Bronchial epithelial cell (primary cell): ENCODE measurements at places on chromosomes 5 and 9. TPM values are rescaled to one million over a fixed set of nuclear protein-coding genes. Genes with fewer than 3 reads are reported as not detected.

SH3GL2 gene
- under 0.01 TPM in 1 of 2 replicates, not detected in the other for total RNA-seq

- DNase-seq, result peak; percentile 55
Measured at GRCh38 chr5:171342362-171343111, 33.5 kb downstream of the TLX3 start.

GRCh38 chr5:39624268-39624886 lies 199.6 kb upstream of the DAB2 start:
- peak; percentile 89 for DNase-seq

DNA sequence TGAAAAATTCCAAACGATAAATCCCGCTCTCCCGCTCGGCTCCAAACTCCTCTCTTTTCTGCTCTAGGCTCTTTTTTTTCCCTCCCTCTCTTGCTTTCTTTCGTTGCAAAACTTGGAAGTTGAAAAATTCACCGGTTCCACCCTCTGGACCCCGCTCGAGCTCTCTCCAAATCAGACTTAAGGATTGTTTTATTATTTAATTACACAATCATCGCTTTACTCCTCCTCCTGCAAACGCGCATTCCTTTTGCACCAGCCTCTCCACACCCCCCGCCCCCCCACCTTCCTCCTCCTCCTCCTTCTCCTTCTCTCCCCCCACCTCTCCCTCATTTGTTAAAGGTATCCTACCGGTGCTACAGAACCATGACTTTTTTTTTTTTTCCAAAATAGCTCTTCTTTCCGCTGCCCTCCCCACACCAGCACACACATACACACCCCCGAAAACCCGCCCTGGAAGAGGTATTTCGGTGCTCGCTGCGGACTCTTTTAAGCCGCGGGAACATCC lies 535 bp upstream of the NFIB start:
- peak; percentile 89 for DNase-seq

GRCh38 chr5:139251281-139251687 lies 42.3 kb upstream of the MATR3 start:
- DNase-seq, result no peak

MARCOL gene
- not detected in 2 replicates for total RNA-seq

GRCh38 chr5:96114736-96115135 lies 153.1 kb upstream of the ELL2 start:
- peak; percentile 87 for DNase-seq

GRCh38 chr5:1933364-1934055 lies 50.8 kb upstream of the IRX4 start:
- no peak for DNase-seq

C6 gene
- not detected in 2 replicates for total RNA-seq

DNA sequence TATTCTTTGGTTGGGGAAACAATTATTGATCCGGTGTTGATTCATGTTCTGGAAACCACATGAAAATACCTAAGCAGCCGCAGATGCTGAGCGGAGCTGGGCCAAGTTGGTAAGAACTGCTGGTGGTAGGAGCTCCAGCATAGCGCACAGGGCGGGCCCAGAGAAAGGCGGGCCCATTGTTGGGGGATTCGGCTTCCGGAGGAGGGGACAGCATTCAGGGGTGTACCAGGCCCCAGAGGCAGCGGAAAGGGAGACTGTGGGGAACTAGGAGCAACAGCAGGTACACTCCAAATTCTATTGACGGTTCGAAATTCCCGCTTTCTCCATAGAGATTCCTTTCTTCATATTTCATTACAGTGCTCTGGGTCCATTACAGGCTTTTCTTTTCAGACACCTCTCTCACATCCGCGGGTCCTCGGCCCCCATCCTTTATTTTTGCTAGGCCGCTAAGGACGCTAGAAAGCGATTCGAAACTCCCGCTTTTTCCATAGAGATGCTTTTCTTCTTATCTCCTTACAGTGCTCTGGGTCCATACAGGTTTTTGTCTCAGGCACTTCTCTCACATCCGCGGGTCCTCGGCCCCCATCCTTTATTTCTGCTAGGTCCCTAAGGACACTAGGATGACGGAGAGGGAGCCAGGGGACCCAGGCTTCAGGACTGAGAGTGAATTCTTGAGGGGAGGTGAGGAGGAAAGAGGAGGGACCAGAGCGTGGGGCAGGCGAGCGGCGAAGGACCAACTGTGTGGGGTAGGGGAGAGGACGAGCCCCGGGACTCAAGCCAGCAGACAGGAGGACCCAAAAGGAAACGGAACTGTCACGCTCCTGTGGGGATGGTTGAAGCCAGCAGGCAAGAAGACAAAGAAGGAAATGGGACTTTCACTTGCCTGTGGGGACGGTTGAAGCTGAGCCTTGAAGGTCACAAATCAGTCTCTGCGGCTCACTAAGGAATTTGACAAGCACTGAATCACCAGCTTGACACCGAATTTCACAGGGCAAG lies at the start of gene CCDC152:
TSS of gene CCDC152 (plus strand) at position 213 of the 996 bp plus-strand sequence. CDS start 2,304 bp downstream, outside the sequence.
- peak; percentile 8 for DNase-seq

DNA sequence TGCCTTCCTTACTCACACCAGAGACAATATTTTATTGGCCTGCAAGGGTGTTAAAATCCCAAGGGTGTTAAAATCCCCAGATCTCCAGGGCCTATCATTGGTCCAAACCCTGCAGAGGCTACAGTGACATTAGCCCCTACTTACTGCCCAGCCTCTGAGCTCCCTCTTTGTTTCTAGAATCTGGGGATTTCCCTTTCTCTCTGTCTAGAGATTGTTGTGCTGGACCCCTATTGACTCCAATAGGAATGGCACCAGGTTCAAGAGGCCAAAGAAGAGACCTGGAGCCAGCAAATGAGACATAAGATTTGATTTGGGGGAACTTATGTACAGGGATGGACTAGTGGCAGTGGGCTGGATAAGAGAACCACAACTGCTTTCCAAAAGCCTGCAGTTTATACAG lies 53.3 kb upstream of the ZBED3 start:
- DNase-seq, result no peak

SLIT3 gene
- 0.79 and 1.7 TPM in 2 replicates for total RNA-seq

GRCh38 chr5:178547052-178547666 lies 43.0 kb downstream of the COL23A1 start:
- no peak for DNase-seq

DNA sequence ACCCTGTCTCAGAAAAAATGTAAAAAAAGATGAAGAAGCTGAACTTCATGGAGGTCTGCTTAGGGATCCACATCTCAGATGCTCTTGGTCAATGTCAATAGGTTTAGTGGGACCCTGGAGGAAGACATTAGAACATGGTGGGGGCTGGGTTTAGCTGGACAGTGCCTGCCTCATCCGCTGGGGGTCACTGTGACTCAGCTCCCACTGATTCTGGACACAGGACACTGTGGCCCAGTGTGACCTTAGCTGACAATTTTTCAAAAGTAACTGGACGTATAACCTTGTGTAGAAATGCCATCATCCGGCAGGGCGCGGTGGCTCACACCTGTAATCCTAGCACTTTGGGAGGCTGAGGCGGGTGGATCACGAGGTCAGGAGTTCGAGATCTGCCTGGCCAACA lies 7.3 kb upstream of the HNRNPAB start:
- no peak for DNase-seq

DNA sequence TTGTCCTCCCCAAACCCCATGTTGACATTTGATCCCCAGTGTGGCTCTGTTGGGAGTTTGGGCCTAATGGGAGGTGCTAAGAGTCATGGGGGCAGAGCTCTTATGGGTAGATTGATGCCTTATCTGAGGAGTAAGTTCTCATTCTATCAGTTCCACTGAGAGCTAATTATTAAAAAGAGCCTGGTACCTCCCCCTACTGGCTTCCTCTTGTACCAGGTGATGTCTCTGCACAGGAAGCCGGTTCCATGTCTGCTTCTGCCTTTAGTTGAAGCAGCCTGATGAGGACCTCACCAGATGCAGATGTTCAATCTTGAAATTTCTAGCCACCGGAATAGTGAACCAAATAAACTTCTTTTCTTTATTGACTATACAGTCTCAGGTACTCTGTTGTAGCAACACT lies 10.8 kb downstream of the GABRB2 start:
- DNase-seq, result peak; percentile 0

ENTREP1 gene
- 0.53 and 0.77 TPM in 2 replicates for total RNA-seq

GRCh38 chr5:104789366-104789765 lies 1226.8 kb upstream of the NUDT12 start:
- DNase-seq, result no peak

DIRAS2 gene
- under 0.01 TPM in 1 of 2 replicates, not detected in the other for total RNA-seq

- DNase-seq, result no peak
Measured at GRCh38 chr5:175493260-175493659, 14.9 kb downstream of the SFXN1 start.

- no peak for DNase-seq
Measured at GRCh38 chr5:65981548-65981947, 55.2 kb downstream of the ERBIN start.

DNA sequence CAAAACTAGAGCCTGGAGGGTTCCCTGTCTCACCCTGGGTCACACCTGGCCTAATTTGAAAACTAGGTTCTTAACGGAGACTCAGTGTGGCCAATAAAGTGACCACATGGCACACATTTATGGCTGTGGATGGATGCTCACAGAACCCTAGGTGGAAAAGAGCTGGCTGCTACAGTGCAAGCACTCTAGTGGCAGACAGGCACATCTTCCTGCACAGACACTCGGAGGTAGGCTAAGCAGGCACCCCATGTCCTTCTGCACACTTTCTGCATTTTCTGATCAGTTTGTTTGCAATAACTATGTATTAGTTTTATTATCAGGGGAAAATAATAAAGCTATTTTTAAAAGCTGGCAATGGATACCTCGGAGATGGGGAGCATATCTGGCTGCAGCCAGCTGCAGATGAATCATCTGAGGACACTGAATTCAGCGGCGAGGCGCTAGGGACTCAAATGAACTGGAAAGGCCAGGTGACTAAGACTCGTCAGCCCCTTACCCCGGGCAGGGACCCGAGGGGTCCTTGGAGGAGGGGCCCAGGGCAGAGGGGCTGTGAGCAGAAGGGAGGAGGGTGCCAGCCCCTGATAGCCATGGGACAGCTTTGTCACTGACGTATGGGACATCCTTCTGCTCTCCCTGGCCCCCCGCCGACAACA lies 96.2 kb downstream of the OLFM1 start:
- no peak for DNase-seq

GRCh38 chr5:14054965-14055963 lies 87.9 kb upstream of the TRIO start:
- peak; percentile 26 for DNase-seq

CCDC171 gene
- total RNA-seq, result 1.6 and 2.8 TPM in 2 replicates

- peak; percentile 29 for DNase-seq
Measured at GRCh38 chr9:89364666-89365531, 46.6 kb downstream of the SECISBP2 start.

DNA sequence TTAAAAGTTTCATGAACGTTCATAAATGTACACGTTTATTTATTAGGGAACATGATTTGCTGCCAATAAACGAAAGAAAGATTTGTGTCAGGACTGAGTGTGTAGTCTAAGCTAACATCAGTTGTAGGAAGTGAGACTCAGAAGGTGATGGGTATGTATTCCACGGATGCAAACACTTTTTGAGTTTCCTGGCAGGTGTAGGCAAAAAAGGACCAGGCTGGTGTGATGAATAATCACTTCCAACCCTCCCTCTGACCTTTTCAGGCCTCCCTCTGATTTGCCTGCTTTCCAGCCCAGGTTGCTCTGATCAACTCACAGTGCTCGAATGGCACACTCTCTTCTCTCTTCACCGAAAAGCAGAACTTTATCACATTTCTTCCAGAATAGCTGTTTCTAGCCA lies 51.8 kb downstream of the BASP1 start:
- DNase-seq, result no peak
